ENCODE measurements at places on chromosomes 3 and 15.

DNA sequence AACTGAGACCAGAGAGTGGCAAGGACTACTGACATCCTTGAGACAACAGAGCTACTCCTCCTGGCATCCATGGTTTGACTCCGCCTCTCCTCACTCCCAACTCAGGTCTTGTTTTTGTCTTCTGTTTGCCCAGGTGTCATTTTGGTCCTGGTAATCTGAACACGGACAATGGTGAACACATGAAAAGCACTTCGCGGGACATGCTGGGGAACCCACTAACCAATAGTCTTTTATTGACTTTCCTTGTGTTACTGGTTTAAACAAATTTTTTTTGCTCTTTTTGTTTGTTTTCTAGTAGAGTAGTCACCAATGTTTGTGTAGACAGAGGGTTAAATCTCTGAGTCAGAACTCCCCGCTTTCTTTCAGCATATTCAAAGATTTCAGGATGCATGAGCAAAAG, 38.4 kb downstream of the LARP6 start:
- no peak for DNase-seq

DNA sequence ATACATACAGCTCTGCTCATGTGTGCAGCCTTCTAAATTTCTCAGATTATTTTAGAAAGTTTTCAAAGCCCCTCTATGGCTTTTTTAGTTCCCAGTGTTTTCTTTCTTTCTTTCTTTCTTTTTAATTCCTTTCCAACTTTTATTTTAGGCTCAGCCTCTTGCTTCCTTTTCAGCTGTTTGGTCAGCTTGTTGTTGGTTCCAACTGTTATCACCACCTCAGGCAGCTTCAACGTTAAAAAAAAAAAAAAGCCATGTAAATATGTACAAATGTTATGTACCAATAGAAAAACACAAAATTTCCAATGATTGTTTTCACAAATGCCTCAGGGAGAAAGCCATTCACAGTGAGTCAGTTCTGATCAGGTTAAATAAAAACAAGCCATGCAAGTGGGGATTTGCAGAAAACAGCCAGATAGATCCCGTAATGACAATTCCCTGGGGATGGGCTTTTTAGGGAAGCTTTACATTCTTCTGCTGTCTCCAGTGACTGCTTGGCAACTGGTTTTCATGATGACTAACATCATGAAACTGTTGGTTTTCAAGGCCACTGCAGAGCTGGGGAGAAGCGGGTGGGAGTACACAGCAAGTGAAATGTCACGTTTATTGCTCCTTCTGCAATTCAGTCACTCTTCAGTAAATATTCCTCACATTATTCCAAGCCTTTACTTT, 908.4 kb downstream of the EPHA3 start:
- DNase-seq = no peak

- no peak for DNase-seq
These were observed 3.5 kb upstream of the MESP1 start for GRCh38 chr15:89754361-89755154.

- no peak for DNase-seq
These were observed 58.1 kb downstream of the ATP10A start for GRCh38 chr15:25805031-25805430.

- DNase-seq = no peak
These were observed 31.9 kb downstream of the SH3BP5 start for GRCh38 chr3:15300323-15301078.

- no peak for DNase-seq
These were observed 27.9 kb downstream of the PLCL2 start for GRCh38 chr3:16912400-16913263.

- no peak for DNase-seq
These were observed 18.3 kb upstream of the APEH start for GRCh38 chr3:49655731-49656285.

DNA sequence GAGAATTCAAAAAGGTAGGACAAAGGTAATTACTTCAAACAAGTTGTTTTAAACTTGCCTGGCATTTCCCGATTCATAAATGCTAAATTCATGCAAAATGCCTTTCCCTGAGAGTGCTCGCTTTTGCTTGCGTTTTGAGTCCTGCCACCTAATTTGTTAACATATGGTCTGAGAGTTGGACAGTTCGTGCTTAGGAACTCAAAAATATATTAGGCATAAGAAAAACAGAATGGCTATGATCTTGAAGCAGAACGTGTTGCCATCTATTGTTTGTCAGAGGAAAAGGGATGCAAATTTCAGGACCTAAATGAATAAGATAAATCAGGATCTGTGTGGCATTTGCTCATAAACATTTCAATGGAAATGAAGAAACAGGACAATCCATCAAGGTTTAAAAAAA, 195.8 kb downstream of the ZMAT3 start:
- no peak for DNase-seq

DNA sequence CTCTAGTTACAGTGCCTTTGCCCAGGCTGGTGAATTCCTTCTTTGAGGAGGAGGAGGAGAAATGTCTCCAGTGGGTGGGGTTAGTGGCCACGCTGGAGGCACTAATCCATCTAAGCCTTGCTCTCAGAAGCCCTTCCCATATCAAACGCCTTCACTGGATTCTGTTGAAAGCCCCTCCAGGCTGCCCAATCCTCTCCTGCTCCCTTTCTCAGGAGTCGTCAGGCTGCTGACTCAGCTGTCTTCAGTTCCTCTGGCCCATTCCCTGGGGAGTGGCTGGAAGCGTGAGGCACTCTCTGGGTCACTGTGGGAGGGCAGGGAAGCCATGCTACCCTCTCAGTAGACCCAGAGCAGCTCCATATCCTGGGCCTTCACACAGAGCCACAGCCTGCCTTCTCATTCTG, 2.7 kb downstream of the AP2M1 start:
- DNase-seq = no peak

DNA sequence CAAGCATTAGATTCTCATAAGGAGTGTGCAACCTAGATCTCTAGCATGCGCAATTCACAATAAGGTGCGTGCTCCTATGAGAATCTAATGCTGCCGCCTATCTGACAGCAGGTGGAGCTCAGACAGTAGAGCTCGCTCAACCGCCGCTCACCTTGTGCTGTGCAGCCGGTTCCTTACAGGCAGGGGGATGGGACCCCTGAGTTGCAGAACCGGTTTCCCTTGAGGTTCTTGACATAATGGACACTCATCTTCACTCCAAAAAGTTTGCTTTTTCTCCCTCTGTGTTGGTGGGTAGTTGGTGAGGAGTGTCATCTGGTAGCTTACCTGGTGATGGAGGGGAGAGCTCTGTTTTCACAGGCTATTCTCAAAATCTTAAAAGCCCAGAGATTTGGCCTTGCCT, 324.0 kb upstream of the TBL1XR1 start:
- DNase-seq = no peak

DNA sequence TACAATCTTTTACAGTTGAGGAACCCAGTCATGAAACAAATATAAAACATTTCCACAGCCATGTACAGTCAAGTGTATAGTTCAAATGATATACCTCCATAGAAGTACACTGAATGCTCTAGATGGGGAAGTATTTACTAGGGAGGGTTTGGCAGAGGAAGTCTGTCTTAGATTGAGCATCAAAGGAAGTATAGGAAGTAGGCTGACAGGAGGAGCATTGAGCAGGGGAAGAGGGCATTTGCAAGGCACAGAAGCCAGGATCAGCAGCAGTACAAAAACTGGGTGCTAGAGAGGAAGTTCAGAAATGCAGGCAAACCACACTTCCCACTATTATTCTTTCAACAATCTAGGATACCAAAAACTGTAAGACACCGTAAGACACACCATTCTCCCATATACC, 122.6 kb downstream of the ANO10 start:
- DNase-seq = no peak

DNA sequence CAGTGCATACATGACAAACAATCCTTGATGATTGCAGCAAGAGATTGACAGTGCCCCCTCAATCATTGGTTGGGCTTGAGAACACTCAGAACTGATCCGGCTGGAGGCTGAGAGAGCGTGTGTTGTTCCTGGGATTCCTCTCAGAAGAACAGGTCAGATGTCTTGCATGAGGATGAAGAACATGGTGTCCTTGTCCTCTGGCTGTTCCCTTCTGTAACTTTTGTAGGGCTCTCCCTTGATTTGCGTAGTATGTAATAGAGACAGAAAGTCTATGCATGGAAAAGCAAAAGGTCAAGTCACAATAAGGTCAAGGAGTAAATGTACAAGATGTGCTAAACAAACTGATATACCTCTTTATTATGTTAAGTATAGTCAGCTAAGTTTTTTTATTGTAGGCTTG, 8.2 kb downstream of the CHST2 start:
- no peak for DNase-seq

DNA sequence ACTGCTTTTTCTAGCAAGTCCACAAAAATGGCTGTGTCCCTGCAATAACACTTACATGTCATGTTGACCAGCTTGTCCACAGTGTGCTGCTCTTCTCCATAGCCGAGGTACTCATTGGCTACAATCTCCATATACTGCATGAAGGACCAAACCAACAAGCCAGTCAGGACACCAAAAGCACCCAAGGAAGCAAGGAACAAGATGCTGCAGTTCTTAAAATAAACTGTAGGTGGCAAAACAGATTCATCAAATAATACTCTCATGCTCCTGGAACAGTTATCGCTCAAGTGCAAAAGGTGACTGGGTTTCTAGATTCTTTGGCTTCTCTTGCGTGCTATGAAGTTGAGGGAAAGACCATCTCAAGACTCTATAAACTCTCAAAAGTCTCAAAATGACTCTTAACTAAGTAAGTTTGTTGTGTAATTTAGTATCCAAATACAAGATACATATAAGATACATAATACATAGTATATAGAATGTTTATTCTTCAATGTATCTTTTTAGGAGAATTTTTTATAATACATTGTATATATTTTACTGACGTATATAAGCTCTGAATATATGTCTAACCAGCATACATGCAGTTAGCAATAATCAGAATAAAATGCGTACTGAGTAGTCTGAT, 57.0 kb downstream of the NEK10 start:
- DNase-seq = no peak

GRCh38 chr3:38998086-38998485, 53.7 kb downstream of the SCN11A start:
- no peak for DNase-seq

GRCh38 chr3:2968475-2968874, 141.7 kb downstream of the IL5RA start:
- DNase-seq = no peak

- no peak for DNase-seq
These were observed 1121.2 kb downstream of the NSUN3 start for GRCh38 chr3:95184038-95184437.

DNA sequence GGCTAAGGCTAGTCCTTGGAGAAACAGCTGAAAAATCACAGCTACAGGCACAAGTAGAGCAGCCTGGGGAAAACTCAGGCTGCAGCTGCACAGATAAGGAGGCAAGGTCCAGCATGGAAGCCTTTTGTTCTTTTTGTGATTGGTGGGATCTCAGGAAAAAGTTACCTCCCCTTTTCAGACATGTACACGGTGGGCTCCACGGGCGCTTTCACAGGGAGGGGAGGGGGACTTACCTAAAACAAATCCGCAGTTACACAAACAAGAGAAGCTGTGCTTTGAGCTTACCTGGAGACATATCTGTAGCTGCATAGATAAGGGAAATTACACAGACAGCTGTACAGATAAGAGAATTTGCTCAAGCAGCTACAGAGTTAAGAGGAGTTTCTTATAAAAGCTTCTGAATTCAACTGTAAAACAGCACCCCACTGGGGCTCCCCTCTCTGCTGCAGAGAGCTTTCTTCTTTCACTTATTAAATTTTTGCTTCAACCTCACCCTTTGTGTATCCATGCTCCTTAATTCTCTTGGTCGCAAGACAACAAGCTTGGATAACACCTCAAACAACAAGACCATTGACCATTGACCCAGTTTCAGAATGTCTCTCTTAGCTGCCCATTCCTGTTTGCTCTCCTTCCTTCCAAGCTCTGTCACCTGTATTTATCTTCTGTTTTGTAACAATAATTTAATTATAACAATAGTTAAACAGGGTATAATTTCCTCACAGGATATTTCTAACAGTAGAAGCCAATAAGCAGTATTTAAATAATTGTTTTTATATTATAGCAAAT, 10.9 kb upstream of the CD200 start:
- no peak for DNase-seq

GRCh38 chr15:98413933-98414546, 234.3 kb upstream of the IGF1R start:
- no peak for DNase-seq

GRCh38 chr3:71581457-71582035, 2.0 kb downstream of the FOXP1 start:
- no peak for DNase-seq

DNA sequence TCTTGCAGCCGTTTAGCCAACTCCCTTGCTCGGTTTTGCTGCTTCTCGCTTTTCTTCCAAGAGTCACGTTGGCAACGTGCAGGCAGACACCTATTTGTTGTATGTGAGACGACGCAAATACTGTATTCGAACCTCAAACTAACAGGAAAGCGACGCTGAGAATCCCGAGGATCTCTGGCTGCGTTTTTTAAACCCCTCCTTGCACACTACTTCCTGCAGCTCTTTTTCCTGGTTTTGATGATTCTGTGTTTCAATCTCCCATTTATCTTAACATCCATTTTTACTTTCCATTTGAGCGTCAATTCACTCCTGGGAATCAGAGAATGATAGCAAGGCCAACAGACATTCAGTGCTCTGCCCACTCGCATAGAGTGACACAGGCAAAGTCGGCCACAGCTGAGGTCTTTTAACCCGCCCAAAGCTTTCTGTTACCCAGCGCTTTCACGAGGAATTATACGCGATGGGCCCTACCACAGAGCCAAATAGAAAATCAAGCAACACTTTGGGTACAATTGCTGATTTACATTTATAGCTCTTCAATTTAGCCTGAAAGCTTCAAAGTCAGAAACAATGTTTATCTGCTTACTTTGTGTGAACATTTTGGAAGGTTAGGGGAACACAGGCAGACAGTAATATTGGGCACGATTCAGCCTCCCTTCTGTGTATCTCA, 1.6 kb upstream of the ANXA2 start:
- no peak for DNase-seq

DNA sequence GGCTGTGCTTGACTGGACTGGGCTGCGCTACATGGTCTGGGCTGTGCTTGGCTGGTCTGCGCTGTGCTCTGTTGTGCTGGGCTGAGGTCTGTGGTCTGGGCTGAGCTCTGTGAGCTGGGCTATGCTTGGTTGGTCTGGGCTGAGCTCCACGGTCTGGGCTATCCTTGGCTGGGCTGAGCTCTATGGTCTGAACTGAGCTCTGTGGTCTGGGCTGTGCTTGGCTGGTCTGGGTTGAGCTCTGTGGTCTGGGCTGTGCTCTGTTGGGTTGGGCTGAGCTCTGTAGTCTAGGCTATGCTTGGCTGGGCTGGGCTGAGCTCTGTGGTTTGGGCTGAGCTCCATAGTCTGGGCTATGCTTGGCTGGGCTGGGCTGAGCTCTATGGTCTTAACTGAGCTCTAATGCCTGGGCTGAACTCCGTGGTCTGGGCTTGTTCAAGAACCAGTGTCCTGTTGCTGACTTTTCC, 92.0 kb downstream of the PLXNA1 start:
- DNase-seq = no peak

- no peak for DNase-seq
These were observed 11.0 kb downstream of the LIMD1 start for GRCh38 chr3:45605534-45605933.
